ENCODE measurements at places on chromosomes 7 and 10. TPM values are rescaled to one million over a fixed set of nuclear protein-coding genes. Genes with fewer than 3 reads are reported as not detected.

The TLL2 gene
- total RNA-seq = 0.96 TPM

The PSD gene
- 56.1 TPM for total RNA-seq

GRCh38 chr7:27095050-27095896 is 527 bp downstream of the HOXA1 start:
- H3K36me3 ChIP-seq = no peaks in the 10 kb centered on the region
- peaks cover 30% of the 10 kb centered on the region for H3K4me1 ChIP-seq
- H3K27ac ChIP-seq = peak overlapping the region; percentile 91
- no peak for DNase-seq
- H3K4me3 ChIP-seq = peak overlapping the region; percentile 66

GRCh38 chr7:150451097-150451793 is 815 bp downstream of the GIMAP8 start:
- H3K27ac ChIP-seq = peak overlapping the region; percentile 72
- peak; percentile 57 for DNase-seq
- H3K36me3 ChIP-seq = no peaks in the 10 kb centered on the region
- peak overlapping the region; percentile 26 for H3K4me3 ChIP-seq

- no peaks in the 10 kb centered on the region for H3K4me1 ChIP-seq
- H3K36me3 ChIP-seq = no peaks in the 10 kb centered on the region
- no peak overlapping the region for H3K4me3 ChIP-seq
- no peak for DNase-seq
- peaks cover 4% of the 10 kb centered on the region for H3K27me3 ChIP-seq
Measured at GRCh38 chr10:120342115-120342714, 114.8 kb upstream of the PLPP4 start.

DNA sequence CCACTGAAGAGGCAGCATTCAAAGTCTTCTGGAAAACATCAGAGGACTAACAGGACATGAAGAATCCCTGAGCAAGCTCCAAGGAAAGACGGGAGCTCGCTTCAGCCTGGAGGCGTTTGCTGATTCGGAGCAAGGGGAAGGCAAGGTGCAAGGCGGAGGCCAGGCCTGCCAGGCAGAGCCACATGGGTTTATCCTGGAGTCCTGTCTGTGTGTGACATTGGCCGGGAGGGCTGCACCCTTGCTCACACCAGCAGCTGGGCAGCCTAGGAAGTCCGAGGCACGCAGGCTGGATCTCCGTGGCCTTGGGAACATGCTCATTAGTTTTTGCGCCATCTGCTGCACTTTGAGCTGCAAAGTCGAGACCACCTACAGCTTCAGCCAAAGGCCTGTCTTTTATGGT is 22.3 kb upstream of the LARP4B start:
- no peaks in the 10 kb centered on the region for H3K27me3 ChIP-seq
- DNase-seq = no peak
- H3K36me3 ChIP-seq = no peaks in the 10 kb centered on the region
- no peaks in the 10 kb centered on the region for H3K4me1 ChIP-seq

The NUTM2D gene
- 49.0 TPM for total RNA-seq

GRCh38 chr10:93515071-93516005 is 18.9 kb downstream of the CEP55 start:
- H3K27ac ChIP-seq = peak overlapping the region; percentile 42
- H3K27me3 ChIP-seq = no peaks in the 10 kb centered on the region
- DNase-seq = no peak
- H3K4me3 ChIP-seq = no peak overlapping the region
- no peaks in the 10 kb centered on the region for H3K4me1 ChIP-seq

The CBLL1 gene
- total RNA-seq = 53.9 TPM
